ENCODE measurements at places on chromosomes 6 and 20.

GRCh38 chr6:101018157-101018556 lies 137.0 kb upstream of the ASCC3 start:
- no peak for DNase-seq

GRCh38 chr6:137866200-137866913 lies 702 bp upstream of the TNFAIP3 start:
- no peak for DNase-seq

- DNase-seq, result no peak
Measured at GRCh38 chr6:140002396-140003022, 628.1 kb upstream of the CITED2 start.

GRCh38 chr6:4858194-4859015 lies 82.2 kb downstream of the CDYL start:
- no peak for DNase-seq

GRCh38 chr6:56357616-56358373 lies 110.4 kb upstream of the COL21A1 start:
- DNase-seq, result no peak

DNA sequence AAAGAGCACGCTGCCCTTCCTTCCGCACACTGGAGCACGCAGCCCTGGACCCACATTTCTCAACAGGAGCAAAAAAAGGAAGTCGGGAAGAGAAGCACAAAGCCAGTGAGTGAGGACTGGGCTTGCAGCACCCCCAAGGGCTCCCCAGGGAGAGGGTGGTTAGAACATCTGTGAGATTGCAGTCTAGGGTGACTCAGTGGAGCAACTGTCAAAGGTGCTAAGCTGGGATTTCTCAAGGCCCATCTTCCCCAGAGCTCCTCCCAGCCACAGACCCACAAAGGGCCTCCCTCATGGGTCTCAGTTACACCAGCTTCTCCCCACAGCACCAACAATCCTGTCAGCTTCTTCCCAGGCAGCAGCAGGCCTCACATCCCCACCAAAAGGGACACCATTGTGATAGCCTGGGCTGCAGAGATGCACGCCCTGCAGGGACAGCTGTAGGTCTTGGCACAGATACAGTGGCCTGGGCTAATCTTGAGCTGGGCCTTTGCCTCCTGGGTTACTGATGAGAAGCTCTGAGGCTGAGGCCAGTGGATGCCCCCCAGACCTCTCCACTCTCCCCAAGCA lies 39.6 kb upstream of the CD93 start:
- no peak for DNase-seq

GRCh38 chr20:33589059-33589458 lies 73.1 kb upstream of the C20orf144 start:
- DNase-seq, result no peak

GRCh38 chr6:10384610-10385523 lies 30.0 kb downstream of the TFAP2A start:
- no peak for DNase-seq

GRCh38 chr6:120938164-120938875 lies 396.0 kb downstream of the TBC1D32 start:
- no peak for DNase-seq

DNA sequence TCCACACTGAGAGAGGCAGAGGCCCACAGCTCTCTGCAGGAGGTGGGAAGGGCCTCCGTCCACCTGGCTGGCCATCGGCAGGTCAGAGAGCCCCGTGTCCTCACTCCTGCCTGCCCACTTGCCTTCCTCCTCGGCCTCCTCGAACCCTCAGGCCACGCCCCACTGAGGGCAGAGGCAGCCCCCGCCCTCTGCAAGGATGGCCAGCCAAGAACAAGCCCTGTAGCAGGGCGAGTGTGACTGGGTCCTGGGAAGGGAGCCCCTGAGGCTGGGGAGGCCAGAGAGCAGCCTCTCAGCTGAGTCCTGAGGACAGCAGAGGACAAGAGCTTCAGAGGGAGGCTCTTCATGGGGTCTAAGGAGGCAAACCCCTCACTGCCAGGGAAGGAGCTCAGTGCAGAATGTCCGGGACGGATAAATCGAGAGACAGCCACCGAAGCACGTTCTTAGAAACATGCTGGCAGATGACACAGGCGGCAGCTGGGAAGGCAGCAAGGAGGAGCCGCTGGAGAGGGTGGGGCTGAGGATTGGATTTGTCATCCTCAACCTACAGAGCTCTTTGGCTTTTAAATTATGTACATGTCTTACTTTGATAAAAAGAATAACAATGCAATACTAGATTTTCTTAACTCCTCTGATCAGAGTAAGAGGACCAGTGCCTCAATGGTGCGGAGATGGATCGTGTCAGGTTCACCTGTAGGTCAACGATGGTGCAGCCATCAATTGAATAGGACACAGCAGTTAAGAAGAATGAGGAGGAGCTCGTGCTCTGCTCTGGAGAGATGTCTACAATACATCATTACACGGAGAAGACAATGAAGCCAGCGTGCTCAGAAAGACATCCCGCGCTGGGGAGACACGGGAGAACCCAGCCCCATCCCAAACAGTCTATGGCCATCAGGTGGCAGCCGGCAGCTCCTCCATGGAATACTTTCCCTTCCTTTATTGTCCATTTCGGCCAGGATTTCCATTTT lies 53.0 kb downstream of the GNAS-AS1 start:
- no peak for DNase-seq

- no peak for DNase-seq
Measured at GRCh38 chr6:24831771-24832716, 33.3 kb upstream of the ARMH2 start.

- DNase-seq, result no peak
Measured at GRCh38 chr6:121436960-121437850, 1.8 kb downstream of the GJA1 start.

DNA sequence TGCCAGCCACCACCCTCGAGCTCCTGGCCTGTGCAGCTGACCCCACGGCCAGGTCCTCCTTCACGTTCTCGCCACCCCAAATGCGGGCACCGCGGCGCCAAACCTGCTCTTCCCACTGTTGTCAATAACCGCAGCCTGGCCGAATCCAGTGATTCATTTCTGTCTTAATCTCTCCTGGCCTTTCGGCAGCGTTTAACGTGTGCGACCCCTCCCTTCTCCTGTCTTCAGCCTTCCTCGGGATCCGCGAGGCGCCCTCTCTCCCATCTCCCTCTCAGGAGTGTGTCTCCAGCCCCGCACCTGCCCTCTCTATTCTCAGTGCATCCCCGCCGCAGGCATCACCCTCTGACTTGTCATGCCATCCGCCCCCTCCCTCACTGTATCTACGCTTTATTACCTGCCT lies 91.4 kb downstream of the THBS2 start:
- no peak for DNase-seq

- no peak for DNase-seq
Measured at GRCh38 chr6:157536223-157536545, 155.2 kb downstream of the ZDHHC14 start.

- no peak for DNase-seq
Measured at GRCh38 chr6:153104220-153104619, 26.9 kb downstream of the RGS17 start.

- DNase-seq, result no peak
Measured at GRCh38 chr6:155261111-155261900, 2.5 kb upstream of the CLDN20 start.

DNA sequence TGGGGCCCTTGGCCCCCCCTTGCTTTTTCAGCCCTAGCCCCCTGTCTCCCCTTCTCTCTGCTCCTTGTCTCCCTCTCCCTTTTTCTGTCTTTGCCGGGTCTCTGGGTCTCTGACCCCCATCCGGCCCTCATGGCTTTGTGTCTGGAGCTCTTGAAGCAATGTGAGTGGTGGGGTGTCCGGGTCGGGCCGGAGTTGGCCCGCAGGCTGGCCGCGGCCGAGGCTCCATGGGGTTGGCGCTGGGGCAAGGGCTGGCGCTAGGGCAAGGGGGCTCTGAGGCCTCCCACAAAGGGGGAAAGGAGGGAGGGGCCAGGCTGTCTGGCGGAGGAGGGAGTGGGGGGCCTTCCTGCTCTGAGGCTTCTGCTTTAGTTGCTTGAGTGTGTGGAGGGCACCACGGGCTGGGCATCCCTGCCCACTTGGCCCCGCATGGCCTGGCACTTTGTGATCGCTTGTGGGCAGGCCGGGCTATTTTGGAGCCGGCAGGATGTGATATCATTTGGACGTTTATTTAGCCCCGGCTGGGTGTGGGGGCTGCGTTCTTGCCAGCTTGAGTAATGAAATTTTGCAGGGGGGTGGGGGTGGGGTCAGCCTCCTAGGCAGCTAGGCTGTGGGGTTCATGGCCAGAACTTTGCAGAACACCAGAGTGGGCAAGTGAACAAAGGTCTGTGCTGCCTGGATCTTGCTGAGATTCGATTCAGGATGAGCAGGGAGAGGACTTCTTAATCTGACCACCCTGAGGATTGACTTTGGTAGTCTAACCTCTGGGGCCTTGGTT lies 78.7 kb upstream of the MYL9 start:
- no peak for DNase-seq

DNA sequence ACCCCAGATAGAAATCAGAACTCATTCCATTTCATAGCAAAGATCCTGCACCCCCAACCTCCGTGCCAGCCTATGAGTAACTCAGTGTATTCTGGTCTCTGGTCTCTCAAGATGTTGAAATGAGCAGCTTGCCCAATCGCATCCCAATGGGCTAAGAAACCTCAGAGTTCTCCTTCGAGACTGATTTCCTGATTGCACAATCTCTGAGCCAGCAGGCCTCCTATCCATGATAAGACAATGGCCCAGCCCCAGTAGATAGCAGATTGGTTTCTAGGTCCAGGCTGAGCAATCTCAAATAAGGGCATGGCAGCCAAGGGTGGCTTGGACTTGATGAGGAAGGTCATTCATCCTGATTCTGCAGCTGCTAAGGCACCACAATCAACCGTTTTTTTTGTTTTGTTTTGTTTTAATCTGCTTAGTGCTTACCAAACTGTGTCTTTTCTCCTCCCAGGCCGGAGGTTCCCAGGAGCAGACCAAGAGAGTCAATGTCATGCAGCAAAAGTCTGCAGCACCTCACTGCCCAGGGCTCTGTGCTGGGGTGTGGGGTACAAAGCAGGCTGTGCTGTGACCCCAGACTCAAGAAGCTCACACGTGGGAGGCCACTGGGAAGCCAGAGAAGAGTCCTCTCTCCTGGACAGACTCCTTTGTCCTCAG lies 125.1 kb upstream of the NXT1 start:
- no peak for DNase-seq

DNA sequence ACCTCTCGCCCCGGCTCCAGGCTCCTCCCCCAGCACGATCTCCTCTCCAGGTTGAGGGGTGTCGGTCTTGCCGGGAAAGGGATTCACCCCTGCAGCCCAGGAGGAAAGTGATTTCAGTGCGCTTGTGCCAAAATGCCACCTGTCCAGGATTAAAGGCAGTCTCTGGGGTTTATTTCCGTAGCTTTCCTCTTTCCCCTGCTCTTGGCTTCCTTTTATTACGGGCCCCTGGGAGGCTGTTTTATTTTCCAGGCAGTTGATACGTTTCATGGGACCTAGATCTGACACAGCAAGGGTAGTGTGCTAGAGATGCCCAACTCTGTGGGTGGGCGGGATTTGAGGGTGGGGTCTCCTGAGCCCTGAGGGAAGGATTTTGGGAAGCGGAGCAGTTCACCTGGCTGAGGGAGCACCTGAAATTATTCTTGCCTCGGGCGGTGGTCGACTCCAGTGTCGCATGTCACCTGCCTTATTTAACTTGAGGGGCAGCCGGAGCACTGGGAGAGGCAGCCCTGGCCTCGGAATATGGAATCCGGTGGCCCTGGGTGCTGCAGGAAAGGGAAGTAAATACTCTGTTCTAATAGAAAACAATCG lies 9.5 kb upstream of the NKX2-2 start:
- no peak for DNase-seq

DNA sequence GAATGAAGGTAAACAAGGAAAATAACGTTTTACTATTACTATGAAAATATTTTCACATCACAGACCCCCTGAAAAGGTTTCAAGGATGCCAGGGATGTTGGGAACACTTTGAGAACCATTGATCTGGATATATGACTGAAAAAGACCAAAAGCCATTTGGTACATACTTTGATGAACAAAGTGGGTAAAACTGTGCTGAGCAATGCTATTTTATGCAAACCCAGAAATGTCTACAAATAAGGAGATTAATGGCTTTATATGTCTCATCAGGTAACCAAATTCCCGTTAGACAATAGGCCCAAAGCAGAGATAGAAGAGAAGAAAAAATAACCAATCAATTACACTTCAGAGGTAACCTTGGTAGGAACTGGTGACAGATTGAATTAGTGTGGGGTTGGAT lies 101.4 kb upstream of the CNKSR3 start:
- DNase-seq, result no peak

DNA sequence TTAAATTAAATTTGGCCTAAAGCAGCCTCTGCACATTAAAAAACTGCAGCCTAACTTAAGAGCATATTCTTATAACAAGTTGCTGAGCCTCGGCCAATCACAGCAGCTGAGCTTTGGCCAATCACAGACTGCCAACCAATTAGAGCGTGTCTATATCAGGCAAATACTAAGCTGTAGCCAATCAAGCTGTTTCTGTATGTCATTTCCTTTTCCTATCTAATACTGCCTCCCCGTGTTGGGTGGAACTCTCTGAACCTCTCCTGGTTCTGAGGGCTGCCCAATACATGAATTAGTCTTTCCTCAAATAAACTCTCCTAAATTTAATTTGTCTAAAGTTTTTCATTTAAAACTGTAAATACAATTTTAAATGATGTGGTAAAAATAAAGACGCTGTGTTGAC lies 3.9 kb upstream of the TMEM244 start:
- DNase-seq, result no peak

DNA sequence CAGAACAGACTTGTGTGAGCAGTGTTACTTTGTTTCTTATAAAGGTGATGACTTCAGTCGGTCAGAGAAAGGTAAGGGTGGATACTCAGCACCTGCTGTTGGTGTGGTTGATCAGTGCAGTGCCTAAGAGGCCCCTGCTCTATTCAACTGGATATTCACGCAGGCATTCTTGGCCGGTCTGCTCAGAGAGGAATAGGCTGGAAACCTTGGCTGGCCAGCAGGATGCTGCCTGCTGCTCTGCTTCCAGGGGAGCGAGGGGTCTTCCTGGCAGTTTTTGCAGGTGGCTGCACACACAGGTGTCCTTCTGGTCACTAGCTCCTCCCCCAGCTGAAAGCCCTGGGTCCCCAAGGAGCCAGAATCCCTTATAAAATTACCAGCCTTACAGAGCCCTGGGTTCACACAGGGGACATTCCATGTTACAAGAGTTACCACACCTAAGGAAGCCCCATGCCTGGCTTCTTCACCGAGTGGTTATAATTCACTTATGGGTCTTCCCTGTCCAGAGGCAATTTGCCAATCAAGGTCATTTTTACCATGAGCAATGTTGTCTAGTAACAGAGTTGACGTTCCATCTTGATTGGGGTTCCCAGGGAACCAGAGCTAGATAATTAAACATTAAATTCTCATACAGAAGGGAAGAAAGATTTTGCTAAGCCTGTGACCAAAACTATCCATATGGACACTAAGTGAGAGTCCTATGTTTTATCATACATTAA lies 16.4 kb downstream of the SYNJ2 start:
- no peak for DNase-seq

DNA sequence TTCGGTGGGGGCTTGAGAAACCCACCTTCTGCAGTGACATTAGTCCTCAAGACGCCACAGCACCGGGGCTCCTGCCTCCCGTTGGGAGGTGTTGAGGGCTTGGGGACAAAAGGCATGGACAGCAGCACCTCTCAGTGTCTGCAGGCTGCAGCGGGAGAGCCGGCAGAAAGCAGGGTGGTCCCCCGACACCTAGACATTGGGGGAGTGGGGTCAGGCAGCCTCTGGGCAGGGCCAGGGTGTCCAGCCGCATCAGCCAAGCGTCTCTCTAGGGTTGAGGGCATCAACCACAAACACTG lies 264.7 kb downstream of the TAF4 start:
- no peak for DNase-seq

GRCh38 chr6:7649037-7649810 lies 59.2 kb downstream of the SNRNP48 start:
- DNase-seq, result no peak
